ENCODE measurements at places on chromosomes 7 and 10.

GRCh38 chr7:64314566-64314965 is 805 bp downstream of the ZNF736 start:
- DNase-seq = no peak

GRCh38 chr7:97871659-97872024 is 566 bp downstream of the ASNS start:
- DNase-seq = no peak

DNA sequence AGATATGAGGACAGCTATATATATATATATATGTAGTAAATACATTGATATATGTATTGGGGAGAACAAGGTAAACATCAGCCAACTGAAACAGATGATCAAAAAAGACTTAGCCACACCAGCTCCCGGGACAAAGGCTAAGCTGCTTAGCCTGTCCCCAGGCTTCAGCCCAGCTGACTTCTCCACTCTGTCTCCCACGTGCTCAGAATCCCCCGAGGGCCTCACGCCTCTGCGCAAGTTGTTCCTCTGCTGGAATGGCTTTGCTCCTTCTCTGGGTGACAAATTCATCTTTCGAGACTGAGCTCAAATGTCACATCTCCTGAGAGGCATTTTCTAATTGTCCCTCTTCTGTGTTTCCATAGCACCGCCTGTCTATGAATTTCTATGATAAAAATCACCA is 8.6 kb upstream of the INSIG1 start:
- no peak for DNase-seq

DNA sequence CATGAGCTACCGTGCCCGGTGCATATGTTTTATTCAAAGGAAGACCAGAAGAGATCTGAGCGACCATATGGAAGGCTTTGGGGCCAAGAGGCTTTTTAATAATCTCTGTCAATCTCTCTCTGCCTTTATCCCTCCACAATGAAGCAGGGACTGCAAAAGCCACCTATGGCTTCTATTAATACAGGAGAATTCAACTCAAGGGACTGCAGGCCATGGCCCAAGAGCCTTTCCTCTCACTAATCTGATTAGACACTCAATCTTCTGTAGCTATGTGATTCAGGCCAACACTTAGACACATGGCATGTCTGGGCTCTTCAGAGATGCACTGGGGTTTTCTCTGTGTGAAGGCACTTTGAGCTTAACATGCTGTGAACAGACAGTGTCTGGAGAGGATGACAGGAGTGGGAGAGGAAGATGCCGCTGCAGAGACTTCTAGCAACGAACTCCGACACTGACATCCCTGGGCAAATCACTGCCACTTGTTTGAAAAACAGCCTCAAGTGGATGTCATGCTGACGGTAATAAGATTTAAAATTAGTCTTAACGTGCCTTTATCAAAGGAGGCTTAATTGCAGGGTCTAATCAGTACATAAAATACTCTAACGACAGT is 114.4 kb upstream of the AOAH start:
- DNase-seq = no peak

GRCh38 chr10:21929070-21929469 is 74.5 kb downstream of the DNAJC1 start:
- no peak for DNase-seq

DNA sequence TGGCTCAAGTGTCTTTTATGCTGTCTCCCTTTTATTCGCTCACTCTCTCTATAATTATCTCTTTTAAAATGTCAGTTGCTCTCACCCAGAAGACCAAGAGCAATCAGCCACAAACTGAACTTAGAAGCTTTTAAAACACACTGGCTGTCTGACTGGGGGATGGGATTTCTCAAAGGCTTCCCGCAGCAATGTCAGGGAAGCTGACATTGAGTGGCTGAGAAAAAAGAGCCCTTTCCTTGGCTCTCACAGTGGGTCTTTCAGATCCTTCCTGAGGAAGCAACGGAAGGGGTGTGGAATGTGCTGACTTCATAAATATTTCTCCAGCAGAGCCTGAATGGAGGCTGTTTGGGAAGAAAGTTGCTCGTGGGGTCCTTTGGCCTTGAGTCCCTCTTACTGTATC is 445.7 kb upstream of the C7orf33 start:
- DNase-seq = no peak

Measured in anterior cingulate cortex (tissue), 58 donors.